Activated CD8-positive, alpha-beta memory T cell treated with anti-CD3 and anti-CD28 coated beads for 4 hours (primary cell): ENCODE measurements at places on chromosomes 3 and 15.

- DNase-seq, result no peak
Measured at GRCh38 chr15:52391069-52391468, 95.5 kb upstream of the MYO5C start.

- DNase-seq, result no peak
Measured at GRCh38 chr3:123652342-123652984, 67.6 kb upstream of the HACD2 start.

GRCh38 chr3:98892263-98892662 lies 9.2 kb downstream of the DCBLD2 start:
- no peak for DNase-seq

- DNase-seq, result no peak
Measured at GRCh38 chr3:145869958-145870357, 291.0 kb downstream of the PLOD2 start.

DNA sequence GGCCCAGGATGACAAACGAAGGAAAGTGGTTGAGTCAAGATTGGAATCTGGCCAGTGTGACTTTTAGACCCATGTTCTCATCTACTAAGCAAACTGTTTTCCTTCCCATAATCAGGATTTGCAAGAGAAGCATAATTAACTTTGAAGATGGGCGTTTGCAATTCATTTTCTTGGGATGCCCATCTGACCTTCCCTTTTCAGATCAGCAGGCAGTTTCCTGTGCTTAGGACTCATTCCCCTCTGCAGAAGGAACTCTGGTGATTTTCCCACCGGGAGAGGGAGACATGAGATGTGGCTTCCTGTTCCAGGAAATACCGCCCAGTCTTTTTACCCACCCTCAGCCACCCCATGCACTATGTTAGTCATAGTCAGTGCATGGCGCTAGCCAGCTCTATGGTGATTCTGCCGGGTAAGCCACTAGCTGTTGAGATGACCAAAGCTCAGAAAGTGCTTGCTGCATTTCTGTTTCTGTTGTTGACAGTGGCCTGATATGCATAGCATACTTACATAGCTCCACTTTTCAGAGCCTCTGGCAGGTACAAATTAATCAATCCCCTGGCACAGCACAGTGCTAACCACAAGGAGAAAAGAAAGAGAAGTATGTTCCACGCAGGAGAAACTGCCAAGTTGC lies 129.4 kb downstream of the VGLL4 start:
- no peak for DNase-seq

- DNase-seq, result no peak
Measured at GRCh38 chr15:45801543-45801942, 166.7 kb downstream of the SQOR start.

- no peak for DNase-seq
Measured at GRCh38 chr15:62785881-62786828, 256.4 kb upstream of the TPM1 start.

DNA sequence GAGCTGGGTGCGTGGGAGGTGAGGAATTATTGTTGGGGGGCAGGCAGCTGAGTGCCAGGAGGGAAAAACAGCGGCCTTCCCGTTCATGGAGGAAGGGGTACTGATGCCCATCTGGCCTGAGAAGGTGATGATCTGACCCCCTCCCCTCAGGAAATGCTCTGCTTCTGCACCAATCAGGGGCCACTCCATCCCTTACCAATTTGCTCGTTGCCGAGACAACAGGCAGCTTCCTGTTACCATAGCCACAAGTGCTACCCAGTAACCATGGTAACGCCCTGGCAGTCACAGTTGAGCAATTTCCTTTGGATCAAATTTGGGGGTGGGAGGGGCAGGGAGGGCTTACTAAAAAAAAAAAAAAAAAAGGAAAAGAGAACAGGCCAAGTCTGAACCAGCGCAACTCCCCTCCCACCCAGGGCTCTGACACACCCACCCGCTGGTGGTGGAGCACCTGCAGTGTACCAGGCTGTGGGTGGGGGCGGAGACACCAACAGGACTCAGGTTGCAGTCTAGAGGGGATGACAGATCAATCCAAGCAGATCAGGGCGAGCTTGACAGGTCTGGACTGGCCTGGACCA lies 13.7 kb downstream of the CELF6 start:
- DNase-seq, result no peak

GRCh38 chr15:73303636-73304035 lies 65.1 kb downstream of the HCN4 start:
- no peak for DNase-seq
